IMR-90 (cell line): ENCODE measurements at places on chromosomes 12 and 14. TPM values are rescaled to one million over a fixed set of nuclear protein-coding genes. Genes with fewer than 3 reads are reported as not detected.

Gene CLEC4E
- not detected in 2 replicates for total RNA-seq

Gene TMEM121
- total RNA-seq = 2.7 and 3.9 TPM in 2 replicates

Gene DCAF4
- total RNA-seq = 24.7 and 29.4 TPM in 2 replicates

Gene TAS2R13
- total RNA-seq = 0.90 and 1.4 TPM in 2 replicates

Gene C12orf42
- not detected in 2 replicates for total RNA-seq

Gene AQP2
- not detected in 2 replicates for total RNA-seq

Gene KCTD10
- 72.1 and 77.2 TPM in 2 replicates for total RNA-seq
